ENCODE measurements at places on chromosomes 12 and 14.

GRCh38 chr12:86837246-86837645, 581.1 kb upstream of the MGAT4C start:
- DNase-seq = no peak

DNA sequence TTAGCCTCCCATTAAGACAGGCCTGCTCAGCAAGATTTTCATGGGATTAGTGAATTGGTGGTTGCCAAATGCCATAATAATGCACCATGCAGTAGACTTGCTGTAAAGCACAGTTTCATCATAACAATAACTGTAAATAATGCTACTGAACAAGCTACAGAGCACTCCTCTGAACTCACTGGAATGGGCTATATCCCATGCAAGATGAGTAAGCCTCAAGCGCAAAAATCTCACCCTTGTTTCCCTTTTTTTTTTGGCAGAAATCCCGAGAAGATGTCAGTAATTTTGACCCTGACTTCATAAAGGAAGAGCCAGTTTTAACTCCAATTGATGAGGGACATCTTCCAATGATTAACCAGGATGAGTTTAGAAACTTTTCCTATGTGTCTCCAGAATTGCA, 145.9 kb upstream of the HIF1A start:
- DNase-seq = no peak

GRCh38 chr14:31337331-31337730, 83.0 kb downstream of the HEATR5A start:
- no peak for DNase-seq

DNA sequence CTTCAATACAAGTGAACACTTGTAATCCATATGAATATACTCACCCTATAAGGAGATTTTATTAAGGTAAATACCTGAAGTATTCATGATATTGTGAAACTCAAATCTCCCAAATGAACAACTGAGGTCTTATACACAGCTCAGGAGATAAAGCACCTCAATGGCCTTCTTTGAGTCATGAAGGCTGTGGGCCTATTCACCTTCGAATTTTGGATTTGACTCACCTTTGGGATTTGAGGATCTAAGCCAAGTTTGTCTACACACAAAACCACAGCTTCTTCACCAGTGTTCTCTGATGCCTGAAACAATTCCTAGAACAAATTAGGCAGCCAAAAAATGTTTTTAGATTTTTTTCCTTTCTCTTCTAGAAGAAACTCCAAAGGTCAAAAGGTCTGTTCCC, 194.1 kb downstream of the NUAK1 start:
- DNase-seq = no peak

- DNase-seq = peak; percentile 11
These were observed 18.5 kb upstream of the DHRS7 start for GRCh38 chr14:60183741-60184140.

DNA sequence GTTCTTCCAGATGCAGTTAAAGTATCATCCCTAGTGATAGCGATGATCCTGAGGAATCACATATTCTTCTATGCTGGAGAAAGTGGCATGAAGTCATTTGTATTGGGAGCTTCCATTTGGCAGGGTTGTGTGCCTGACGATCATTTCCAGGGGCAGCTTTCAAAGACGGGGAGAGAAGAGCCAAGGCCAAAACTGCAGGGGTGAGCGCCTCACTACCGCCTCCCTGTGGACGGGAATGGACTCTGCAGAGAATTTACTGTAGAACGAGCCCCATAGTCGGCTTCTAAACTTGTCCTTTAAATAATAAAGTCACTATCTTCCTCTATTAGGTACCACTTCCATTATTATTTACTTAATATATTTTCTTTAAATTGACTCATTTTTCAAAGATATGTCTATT, 555.9 kb upstream of the TMEM132C start:
- no peak for DNase-seq

GRCh38 chr12:57146961-57147944, at the start of gene LRP1-AS:
Gene LRP1-AS, minus strand, starts transcription at chr12:57147619.
- no peak for DNase-seq

DNA sequence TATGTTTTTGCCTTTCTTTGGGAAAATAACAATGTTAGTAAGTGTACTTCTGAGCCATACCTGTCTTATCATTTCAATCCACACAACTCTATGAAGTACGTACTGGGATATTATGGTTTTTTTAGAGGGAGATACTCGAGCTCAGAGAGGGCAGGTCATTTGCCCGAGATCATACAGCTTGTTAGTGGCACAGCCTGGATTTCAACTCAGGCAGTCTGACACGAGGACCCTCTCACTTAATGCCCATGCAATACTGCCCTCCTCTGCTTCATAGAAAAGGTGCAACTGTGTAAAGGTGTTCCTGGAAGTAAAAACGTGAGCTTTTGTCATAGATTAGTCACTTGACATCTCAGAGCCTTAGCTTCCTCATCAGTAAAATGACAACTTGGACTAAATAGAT, 128.0 kb downstream of the NDUFA12 start:
- peak; percentile 13 for DNase-seq

GRCh38 chr12:82474798-82475184, 116.5 kb downstream of the METTL25 start:
- no peak for DNase-seq

DNA sequence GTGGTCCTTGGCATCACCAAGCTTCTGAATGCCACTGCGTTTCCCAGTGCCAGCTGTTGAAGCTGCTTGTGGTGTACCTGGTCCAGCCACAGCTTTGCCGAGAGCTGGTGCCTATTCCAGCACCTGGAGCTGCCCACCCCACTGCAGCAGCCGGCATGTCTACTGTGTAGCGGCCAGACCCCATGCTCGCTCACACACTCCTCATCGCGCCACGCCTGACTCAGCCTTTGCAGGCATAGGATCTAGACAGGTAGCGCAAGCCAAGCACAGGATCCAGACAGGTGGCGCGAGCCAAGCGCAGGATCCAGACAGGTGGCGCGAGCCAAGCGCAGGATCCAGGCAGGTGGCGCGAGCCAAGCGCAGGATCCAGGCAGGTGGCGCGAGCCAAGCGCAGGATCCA, 11.6 kb upstream of the ZNF605 start:
- no peak for DNase-seq

DNA sequence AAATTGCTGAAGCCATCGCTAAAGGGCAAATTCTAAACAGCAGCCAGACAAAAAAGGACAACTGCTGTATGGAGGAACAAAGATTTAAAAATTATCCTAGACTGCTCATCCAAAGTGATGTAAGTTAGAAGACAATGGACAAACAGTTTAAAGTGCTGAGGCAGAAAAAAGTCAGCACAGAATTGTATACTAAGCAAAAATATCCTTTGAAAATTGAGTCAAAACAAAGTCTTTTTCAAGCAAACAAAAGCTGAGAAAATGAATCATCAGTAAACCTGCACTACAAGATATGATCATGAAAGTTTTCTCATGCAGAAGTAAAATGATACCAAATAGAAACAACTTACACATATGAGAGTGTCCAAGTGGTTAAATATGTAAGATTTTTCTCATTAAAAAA, 43.6 kb downstream of the EML5 start:
- no peak for DNase-seq

DNA sequence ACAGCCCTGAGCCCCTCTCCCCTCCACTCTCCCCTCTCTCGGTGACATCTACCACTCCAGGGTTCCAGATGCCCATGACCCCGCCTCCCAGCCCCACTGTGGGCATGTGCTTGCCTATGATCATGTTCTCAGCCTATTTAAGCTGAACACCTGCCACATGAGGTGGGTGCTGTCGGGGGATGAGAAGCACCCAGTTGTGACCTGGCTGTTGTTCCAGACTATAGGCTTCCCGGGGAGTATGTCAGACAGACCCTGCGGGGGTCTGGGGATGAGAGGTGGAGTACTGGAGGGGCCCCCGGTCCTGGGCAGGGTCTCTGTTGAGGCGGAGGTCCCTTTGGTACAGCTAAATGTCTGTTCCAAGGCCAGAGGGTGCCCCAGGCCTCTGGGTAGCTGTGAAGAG, 6.0 kb downstream of the VSX2 start:
- DNase-seq = no peak

DNA sequence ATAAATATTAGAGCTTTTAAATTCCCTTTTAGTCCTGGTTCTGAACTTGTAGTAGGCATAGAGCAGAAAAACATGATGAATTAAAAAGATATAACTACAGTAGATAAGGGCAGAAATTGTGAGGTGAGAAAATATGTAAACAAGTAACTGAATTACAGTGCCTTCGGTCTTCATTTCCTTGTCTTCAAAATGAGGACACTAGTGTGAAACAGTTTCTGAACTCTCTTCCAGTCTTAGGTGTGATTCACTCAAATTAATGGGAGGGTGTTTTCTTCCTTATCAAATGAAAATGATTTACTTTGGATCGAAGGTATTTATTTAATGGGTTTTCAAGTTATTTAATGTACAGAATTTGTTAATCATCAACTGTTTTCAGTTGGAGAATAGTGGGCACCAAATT, 1.5 kb downstream of the FGD4 start:
- DNase-seq = no peak

DNA sequence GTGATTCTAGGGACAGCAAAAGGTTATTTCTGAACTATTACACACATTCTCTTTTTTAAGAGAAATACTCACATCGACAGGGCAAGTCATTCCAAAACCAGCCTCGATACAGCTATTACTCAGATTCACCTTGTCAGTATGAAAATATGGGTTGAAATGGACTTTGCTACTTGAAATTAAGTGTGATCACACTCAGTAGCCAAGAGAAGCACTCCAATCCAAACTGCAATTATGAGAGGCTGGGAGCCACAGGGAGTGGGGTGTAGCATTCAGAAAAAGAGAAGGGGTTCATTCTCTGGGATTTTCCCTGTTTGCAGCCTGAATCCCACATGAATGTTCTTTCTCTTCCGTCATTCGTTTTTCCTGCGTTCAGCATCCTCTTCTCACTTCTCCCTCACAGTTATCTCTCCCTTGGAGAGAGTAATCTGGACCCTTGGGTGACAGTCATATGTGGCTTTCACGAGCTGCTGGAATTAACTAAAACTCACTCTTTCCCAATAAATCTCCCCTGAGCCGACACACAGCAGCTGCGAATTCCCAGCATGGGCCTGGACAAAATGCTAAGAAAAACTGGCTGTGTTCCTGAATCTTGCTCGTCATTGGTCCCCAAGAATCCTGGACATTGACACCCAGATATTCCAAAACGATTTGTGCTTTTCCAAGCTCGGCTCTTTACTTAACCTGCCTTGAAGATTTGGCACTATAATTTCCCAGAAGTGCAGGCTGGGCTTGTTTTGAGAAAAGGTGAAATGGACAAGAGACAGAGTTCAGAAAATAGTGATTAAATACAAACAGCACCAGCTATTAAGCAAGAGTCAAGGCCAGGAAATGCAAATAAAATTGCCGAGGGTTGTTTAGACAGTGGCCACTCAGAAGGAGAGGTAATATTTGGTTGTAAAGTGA, 199.5 kb upstream of the PLEKHG7 start:
- no peak for DNase-seq

GRCh38 chr12:623172-623864, 39.9 kb downstream of the NINJ2 start:
- no peak for DNase-seq

- peak; percentile 65 for DNase-seq
These were observed 325.8 kb upstream of the DIO3 start for GRCh38 chr14:101235335-101236103.

DNA sequence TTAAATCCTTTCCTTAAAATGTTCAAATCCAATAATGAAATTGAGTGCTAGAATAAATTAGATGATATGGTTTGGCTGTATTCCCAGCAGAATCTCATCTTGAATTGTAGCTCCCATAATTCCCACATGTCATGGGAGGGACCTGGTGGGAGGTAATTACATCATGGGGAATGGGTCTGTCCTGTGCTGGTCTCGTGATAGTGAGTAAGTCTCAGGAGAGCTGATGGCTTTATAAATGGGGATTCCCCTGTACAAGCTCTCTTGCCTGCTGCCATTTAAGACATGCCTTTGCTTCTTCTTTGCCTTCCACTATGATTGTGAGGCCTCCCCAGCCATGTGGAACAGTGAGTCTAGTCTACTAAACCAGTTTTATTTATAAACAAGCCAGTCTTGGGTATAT, 508.5 kb downstream of the ETNK1 start:
- no peak for DNase-seq

GRCh38 chr12:12474931-12475795, 87.5 kb downstream of the DUSP16 start:
- DNase-seq = no peak

DNA sequence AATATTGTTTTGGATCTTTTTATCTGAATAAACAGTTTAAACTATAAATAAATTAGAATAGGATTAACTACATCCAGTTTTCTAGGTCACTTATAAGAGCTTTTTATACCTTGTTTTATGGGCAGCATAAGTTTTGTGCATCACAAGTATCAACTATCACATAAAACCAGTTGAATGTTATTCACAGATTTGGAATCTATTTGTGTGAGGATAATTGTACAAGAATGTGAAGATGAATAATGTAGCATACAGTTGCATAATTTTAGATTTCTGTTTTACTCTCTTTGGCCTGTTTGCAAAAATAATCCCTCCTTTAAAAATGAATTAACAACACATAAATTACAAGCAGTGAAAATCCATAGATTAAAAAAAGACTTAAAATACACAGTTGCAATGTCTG, 88.8 kb downstream of the SCFD1 start:
- no peak for DNase-seq

DNA sequence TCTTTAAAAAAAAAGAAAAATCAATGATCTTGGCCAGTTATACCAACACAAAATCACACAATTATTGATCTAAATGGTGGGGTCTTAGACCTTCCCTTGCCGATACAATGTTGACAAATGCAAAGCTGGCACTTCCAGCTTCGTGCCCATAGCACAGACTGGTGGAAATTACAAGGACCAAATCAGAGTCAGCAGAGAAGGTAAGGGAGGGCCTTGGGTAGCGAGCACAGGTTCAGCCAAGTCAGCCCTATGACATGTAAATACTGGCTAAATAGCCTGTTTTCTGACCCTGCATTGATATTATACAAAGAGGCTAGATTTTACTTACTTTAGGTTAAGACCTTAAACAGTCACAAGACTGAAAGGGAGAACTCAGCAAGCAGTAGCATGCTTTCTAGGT, 30.3 kb upstream of the WDR89 start:
- DNase-seq = no peak

DNA sequence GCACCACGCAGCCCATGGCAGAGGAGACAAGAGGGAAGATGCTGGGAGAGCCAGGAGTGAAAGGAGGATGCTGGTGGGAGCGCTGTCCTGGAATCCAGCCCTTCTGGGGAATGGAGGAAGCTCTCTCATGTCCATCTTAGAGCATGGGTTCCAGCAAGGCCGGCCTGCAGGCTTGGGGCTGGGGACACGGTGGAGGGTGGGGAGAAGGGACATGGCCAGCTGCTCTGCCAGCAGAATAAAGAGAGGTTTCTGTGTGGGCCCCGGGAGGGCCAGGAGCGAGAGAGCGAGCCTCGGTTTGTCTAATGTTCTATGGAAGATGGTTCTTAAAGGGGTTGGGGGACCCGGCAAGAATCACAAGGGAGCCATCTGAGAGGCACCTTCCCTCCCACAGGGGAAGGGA, 60.2 kb downstream of the RIMBP2 start:
- DNase-seq = no peak
